ENCODE measurements at places on chromosomes 5 and 9.
A peak's percentile ranks its signal among the peaks of the same experiment; 100 is the strongest.

DNA sequence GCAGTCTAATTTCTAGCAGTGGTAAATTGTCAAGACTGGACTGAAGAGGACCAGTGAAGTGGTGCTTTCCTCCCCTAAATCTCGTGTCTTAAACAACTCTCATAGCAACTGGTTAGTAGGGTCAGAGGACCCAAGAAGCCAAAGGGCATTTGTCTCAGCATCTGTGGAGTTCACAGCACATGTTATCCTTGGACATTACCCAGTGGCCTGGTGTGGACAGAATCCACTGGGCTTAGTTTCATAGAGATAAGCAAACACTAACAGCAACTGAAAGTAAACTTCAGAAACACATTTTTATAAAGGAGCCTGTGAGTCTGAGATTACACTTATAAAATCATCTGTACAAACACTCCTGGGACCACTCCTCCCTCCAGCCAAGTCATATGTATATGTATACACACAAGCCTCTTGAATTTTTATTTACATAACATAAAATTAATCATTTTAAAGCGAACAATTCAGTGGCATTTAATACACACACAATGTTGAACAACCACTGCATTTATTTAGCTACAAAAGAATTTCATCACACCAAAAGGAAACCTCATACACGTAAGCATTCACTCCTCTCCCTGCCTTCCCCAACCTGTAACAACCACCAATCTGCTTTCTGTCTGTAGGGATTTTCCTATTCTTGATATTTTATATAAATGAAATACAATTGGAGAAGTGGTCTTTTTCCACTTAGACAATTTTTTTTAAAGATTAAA lies 457.8 kb downstream of the RASEF start:
- peak; percentile 32 for DNase-seq

DNA sequence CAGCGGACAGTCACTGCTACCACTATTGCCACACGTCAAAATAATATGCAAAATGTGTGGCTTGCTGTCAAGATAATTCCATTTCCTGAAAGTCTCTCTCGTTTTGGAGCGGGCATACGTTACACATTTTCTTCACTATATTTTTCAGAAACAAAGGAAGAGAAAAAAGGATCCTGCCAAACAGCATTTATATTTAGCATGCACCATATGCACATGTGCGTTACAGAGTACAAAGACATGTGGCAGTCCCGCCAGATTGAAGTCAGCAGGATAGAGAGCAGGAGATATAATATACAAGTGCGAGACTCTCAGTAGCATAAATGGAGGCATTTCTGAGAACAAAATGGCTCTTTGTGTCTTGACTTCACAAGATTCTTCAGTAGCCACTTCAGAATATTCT lies 221.6 kb upstream of the KIF2A start:
- DNase-seq: no peak

DNA sequence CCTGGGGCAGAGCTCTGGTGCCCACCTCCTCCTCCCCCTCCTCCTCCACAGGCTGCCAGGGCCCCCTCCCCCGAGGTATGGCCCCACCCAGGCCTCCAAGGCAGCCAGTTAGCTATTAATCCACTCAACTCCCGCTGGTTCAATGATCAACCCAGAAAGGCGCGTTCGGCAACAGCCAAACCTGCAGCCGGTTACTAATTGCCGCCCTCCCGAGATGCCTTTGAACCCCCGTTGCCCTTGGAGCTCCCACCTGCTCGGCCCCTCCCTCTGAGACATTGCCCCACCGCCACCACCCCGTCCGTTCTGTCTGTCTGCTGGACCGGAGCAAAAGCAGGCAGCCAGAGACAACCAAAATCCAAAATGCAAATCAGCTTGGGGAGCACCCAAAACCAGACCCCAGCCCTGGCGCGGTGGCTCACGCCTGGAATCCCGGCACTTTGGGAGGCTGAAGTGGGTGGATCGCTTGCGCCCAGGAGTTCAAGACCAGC lies 25.8 kb downstream of the NOTCH1 start:
- no peak for DNase-seq

- no peak for DNase-seq
Measured at GRCh38 chr5:178487911-178488600, 102.1 kb downstream of the COL23A1 start.

DNA sequence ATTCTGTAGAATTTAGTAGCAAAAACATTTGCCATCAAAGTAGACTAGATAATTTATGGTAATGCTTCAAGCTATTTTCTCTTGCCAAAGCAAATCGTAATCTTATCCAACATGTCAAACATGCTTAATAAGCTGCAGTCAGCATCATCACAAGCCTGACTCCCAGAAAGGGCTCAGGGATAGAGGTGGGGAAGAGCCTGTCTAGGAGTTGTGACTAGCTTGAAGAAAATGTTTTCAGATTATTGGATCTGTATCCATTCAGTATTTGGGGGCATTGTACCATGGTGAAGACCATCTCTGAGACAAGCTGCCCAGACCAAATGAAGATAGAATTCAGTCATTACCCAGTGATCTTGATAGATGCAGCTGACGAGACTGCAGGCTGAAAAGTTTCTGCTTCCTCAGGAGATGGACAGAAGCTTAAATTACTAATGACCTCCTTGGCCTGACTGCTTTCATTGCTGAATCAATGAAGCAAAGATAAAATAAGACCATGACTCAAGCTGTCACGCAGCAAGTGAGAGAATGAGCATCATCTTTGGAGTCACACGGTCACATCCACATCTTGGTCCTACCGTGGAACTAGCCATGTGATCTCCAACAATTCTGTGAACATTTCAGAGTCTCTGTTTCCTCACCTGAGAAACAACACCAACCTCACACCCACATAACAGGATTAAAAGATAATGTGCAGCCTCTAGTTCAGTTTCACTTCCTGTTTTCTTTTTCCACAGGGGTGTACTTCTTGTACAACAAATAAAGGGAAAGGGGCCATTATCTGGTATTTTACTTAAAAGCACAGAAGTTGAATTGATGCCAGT lies 9.4 kb downstream of the ERAP2 start:
- no peak for DNase-seq

DNA sequence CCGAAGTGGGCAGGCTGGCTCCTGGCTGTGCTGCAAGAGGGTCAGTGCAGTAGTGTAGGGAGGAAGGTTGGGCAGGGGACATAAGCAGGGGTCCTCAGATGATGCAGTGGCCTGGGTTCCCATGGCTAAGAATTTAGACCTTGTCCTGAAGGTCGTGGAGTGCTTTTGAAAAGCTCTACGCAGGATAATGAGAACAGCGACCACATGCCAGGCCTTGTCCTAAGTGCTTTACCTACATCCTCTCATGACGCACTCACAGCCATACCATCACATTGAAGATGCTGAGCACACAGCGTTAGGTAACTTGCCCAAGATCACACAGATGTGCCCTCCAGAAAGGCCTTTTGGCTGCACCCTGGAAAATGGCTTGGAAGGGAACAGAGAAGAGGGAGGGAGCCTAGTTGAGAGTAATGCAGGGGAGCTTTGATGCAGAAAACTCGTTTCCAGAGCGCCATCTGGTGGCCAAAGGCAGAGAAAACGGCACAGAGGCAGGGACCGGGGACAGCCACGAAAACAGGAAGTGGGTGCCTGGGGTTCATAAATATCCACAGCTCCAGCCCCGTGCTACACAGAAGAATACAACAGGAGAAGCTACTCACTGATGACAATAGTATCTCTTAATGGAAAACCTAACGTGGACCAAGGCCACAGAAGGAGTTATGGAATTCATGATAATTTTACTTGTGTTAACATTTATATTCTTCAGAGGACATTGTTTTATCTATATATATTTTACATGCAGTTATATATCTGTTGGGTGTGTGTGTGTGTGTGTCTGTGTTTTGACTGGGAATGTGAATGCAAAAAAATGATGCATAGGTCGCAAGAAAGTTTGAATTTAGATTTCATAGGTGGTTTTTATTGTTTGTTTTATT lies 2.7 kb upstream of the PCDH12 start:
- DNase-seq: peak; percentile 92

DNA sequence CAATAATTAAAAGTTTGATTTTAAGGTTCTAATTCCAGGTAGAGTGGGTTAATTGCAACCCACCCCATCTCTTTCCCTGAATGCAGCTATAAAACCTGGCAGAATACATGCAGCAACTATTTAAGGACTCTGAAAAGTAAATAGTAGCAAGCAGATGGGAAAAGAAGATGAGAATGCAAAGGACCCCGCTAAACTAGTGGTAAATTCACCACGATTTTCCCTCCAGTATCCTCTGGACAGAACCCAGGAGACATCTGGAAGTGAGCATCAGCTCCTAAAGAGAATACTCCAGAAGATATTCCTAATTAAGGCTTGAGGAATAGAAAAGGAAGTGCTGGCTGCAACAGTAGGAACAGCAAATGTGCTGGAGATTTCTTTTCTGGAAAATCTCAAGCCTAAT lies 170.9 kb downstream of the FRMD3 start:
- no peak for DNase-seq

DNA sequence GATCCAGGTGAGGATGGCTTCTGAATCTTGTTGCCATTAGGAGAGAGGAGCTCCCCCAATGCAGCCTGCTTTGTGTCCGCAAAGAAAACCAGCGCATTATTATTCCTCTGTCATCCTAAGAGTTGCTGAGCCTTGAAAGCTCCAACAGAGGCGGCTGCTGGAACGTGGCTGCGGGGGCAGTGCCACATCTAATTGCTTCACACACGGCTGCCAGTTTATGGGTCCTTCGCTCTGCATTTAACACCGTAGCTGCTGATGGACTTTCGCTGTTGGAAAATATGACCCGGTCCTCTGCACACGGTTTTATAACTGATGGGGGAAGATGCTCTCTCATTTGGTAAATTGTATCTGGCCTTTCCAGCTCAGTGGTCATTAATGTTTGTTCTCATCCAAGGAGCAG lies 38.0 kb downstream of the ZNF622 start:
- no peak for DNase-seq

DNA sequence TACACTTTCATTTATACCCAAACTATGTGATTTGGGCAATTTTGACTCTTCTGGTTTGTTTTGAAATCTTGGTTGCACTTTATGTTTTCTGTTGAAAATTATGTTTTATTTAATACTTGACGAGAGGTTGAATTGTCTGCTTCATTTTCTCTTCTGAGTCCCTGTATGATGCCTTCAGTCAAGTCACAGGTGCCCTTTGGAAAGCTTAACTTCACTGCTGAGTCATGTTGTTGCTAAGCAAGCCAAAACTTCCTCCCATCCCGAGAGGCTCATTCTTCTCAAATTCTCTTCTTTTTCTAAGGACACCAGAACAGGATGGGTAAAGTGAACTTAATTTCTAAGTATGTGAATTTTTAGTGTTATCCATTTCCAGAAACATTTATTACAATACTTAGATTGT lies 455.3 kb upstream of the PTGER4 start:
- no peak for DNase-seq

GRCh38 chr5:167065794-167066193 lies 1225.7 kb upstream of the WWC1 start:
- DNase-seq: peak; percentile 66

Measured in cardiac muscle cell (in vitro differentiated cells and primary cell).